ENCODE measurements at places on chromosomes 1 and 21.

- no peak for DNase-seq
Observed at GRCh38 chr1:94708811-94709210, 111.3 kb upstream of the SLC44A3 start.

- DNase-seq, result no peak
Observed at GRCh38 chr1:116429821-116430374, 56.9 kb downstream of the ATP1A1 start.

GRCh38 chr1:23452011-23452411 lies 27.5 kb upstream of the TCEA3 start:
- DNase-seq, result peak; percentile 29

- DNase-seq, result no peak
Observed at GRCh38 chr1:230401763-230402294, 24.3 kb downstream of the PGBD5 start.

DNA sequence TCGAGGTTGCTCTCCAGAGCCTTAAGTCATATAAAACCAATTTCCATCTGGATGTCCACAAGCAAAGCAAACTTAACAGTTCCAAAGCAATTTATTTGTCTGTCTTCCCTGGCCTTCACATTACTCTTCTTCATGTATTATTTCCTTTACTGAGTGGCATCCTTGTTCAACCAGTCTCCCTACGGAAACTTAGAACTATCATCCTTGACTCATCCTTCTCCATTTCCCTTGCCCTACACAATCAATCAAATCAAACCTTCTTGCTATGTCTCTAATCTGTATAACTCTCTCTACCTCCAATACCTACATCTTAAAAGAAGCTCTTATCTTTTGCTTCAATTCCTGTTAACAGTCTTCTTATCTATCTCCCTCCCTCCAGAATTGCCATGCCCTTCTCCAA lies 25.4 kb downstream of the EGLN1 start:
- DNase-seq, result no peak

GRCh38 chr1:41536361-41536802 lies 51.9 kb upstream of the EDN2 start:
- DNase-seq, result no peak

- DNase-seq, result no peak
Observed at GRCh38 chr1:4756851-4757580, 102.6 kb downstream of the AJAP1 start.

GRCh38 chr1:219113261-219113660 lies 60.4 kb upstream of the LYPLAL1 start:
- DNase-seq, result no peak

DNA sequence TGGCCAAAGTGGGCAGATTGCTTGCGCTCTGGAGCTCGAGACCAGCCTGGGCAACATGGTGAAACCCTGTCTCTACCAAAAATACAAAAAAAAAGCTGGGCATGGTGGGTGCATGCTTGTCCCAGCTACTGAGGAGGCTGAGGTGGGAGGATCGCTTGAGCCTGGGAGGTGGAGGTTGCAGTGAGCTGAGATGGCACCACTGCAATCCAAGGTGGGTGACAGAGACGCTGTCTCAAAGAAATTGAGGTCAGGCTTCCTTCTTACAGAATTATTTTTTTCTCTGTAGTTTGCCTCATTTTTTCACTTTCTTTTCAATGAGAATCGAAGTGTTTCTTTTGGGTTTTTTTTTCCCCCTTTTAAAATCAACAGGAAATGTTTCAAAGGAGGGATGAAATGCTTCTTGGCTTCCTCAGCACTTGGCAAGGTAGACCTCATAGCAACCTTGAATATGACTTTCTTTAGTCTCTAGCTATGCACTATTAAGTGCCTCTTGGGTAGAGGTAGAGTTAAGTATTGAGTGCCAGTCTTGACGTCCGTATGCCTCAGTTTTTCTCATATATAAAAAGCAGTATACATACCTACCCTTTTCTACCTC lies 40.3 kb downstream of the MDM4 start:
- DNase-seq, result no peak

GRCh38 chr1:38656726-38657125 lies 202.8 kb downstream of the RRAGC start:
- no peak for DNase-seq

- DNase-seq, result no peak
Observed at GRCh38 chr21:15058854-15059263, 5.9 kb downstream of the NRIP1 start.

DNA sequence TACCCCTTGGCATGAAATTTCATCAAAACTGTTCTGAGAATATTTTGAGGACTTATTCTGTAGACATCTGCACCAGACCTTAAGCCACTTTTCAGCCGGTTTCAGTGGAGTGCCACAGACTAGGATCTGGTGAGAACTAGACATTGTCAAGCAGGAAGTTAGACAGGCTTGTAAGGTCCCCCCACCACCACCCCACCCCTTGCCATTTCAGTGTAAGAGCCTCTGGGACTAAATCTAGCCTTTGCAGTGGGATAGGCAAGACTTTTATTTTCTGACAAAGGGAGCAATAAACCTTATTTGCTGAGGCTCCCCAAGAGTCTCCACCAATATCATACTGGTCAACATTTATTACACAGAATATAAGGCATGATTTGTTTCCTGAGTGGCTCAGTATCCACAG lies 77.9 kb upstream of the EXO1 start:
- no peak for DNase-seq

DNA sequence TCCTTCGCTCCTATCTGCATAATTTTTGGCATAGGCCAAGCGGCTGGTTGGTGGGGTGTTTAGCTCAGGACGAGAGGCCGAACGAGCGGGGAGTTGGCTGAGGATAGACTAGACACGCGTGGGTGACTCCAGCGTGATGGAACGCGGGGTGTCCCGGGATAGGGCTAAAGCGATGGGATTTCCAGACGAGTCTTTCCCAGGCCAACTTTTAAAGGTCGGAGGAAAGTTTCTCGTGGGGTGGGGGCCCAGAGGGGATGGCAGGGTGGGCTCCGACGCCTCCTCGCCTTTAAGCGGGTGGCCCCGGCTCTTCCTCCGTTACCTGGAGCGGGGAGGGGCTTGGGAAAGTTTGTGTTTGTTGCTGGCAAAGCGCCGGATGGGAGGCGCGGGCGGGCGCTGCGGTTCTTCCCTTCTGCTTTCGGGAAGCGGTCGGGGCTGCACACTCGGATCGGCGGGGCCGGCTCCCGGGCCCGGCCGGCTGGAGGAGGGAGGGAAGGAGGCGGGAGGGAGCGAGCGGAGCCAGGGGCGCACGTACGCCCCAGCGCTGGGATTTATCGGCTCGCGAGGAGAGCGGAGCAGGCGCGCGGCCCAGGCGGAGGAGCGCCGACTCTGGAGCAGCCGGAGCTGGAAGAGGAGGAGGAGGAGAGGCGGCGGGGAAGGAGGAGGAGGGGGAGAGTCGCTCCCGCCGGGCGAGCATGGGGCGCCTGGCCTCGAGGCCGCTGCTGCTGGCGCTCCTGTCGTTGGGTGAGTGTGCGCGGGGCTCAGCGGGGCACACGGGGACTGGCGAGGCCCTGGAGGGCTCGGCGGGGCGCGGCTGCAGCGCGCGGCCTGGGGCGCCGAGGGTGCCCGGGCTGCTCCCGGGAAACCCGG lies at the start of gene PTGFRN:
Gene PTGFRN, plus strand, starts transcription at position 405 of the 867 bp plus-strand sequence. Its CDS starts 288 bp downstream, at position 693.
- DNase-seq, result no peak

DNA sequence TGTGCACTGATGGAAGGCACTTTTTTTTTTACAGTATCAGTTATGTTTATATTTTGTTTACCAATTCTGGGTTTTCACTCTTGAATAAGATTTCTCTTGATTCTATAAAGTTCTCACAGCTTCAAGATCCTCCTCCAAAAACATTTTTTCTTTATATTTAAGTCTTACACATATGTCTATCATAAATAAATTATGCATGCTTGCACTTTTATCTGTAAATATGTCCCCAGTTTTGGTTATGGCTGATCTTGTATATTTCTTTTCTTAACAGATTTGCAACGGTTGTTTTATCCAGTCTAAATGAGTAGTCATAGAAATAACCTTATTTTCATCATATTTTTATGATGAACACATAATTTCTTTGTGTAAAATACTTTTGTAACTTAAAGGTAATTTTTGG lies 1456.5 kb downstream of the MRPL39 start:
- no peak for DNase-seq

- DNase-seq, result no peak
Observed at GRCh38 chr1:8238141-8239038, 79.5 kb upstream of the SLC45A1 start.

DNA sequence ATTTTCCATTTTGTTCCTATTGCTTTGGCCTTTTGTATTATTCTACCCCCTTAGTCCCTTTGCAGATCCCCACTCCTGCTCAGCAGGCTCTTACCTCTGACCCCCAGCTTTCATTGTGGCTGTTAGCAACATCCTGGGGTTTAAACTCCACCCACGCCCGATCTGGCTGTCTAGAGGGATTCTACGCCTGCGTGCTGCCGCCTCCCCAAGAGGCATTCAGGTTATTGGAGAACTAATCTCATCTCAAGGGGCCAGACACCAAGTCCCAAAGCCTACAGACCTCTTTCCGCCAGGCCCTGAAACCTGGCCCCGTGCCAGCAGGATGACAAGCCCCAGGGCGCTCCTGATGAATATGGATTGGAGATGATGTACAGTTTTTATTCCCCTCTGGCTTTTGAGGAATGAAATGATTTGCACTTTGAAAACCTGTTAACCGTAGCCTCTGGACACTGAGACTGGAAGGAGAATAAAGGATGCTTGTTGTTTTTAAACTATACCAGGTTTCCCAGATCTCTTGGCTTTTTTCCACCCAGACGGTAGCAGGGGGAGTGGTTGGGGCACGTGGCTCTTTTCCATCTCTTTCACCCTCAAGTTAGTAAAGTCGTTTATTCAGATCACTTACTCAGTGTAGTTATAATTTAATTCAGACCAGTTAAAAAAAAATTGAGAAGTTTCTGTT lies 14.5 kb upstream of the IKBKE start:
- no peak for DNase-seq

DNA sequence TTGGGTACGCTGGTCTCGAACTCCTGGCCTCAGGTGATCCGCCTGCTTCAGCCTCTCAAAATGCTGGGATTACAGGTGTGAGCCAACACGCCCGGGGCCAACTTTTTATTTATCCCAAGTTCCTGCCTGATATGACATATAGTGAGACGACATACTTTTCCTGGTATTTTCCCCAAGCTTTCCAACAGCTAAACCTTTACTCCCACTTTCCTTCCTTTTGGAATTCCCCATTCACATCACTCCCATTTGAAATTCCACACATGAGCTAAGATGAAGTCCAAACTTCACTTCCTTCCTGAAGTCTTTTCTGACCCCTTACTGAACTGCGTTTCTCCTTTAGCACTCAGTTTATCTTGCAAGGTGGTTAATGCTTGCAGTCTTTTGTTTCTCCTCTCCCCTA lies 64.1 kb downstream of the S1PR1 start:
- no peak for DNase-seq

GRCh38 chr21:41784456-41785102 lies 17.7 kb upstream of the RIPK4 start:
- DNase-seq, result no peak

All from CD8-positive, alpha-beta T cell (primary cell).